ENCODE measurements at places on chromosomes 5 and 9.

- no peak for DNase-seq
Observed at GRCh38 chr5:71903808-71904207, 184.7 kb downstream of the CARTPT start.

DNA sequence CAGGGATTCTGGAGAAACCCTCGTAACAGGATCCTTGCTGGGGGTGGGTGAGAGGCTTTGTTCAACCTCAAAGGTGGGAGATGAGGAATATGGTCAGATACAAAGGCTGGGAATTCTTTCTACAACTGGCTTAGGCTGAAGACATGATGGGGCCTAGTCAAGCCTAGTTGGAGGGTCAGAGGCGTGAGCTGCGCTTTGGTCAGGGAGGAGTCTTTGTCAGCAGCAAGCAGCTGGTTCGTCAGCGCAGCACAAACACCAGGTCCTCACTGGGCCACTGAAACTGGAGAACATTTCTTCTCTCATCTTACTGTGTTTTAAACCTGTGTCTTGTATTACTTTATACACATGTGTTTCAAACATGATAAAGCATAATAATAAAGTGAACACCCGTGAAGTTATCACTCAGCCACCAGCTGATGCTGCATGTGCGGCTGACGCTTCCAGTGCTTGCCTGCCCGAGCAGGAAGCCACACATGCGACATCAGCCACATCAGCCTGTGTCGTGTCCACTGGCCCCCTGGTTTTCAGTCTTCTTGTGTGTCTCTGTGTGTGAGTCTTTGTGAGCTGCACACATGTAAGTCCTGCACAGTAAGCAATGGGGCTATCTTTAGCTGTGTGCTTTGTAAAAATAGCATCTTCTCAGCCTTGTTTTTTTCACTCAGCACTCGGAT lies 81.5 kb downstream of the WNK2 start:
- no peak for DNase-seq

- DNase-seq = peak; percentile 60
Observed at GRCh38 chr5:171874234-171874633, 88.6 kb downstream of the SMIM23 start.

DNA sequence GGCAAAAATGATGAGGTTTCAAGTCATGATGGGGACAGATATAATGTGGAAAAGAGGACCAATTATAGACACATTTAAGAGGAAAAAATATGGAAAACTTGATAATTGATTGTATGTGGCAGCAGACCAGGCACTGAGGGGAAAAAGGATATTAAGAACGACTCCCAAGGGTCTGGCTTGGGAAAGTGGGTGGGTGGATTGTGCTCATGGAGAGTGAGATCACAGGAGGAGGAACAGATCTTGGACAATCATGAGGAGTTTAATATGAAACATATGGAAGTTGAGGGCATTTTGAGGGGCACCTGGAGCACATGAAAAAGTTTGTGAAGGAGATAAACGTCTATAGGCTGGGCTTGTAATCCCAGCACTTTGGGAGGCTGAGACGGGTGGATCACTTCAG lies 454.3 kb upstream of the KLF4 start:
- DNase-seq = no peak

GRCh38 chr9:68619072-68619471 lies 78.4 kb upstream of the TMEM252 start:
- no peak for DNase-seq

- no peak for DNase-seq
Observed at GRCh38 chr9:27672718-27673117, 99.4 kb upstream of the C9orf72 start.

DNA sequence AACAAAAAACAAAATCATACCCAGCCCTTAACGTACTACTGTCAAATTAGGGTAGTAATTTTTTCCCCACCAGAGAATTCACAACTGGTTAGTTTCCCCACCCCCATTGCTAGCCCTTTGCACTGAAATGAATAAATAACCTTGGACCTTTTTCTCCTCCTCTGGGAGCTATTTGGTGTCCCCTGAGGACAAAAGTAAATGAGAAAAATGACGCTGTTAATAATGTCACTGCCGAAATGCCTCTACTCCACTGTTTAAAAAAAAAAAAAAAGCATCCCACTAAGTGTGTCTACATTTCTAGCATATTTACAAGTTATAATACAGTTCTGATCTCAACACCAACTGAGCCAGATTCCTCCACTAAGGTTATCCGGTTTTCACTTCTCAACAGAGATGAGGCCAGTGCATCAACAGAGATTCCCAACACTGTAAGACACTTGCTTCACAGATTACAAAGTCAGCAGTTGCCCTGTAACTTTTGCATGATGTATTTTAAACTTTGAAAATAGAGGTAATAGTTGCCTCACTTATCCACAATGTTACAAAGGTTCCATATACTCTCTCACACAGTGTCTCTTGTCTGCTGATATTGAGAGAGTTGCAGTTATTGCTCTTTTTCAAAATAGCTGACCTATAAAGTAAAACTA lies 5.1 kb upstream of the NFIB start:
- no peak for DNase-seq

DNA sequence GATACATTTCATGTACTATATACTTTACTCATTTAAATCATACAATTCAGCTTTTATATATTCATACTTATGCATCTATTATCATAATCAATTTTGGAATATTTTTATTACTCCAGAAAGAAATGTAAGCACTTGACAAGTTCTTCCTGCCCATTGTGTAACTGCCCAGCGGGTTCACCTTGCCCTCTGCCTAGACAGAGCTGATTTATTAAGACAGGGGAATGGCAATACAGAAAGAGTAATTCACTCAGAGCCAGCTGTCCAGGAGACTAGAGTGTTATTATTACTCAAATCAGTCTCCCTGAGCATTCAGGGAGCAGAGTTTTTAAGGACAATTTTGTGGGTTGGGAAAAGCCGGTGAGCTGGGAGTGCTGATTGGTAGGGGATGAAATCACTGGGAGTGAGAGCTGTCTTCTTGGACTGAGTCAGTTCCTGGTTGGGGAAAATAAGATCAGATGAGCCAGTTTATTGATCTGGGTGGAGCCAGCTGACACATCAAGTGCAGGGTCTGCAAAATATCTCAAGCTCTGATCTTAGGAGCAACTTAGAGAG lies 16.1 kb upstream of the SPIN1 start:
- no peak for DNase-seq
